GM23248 (cell line): ENCODE measurements at places on chromosomes 16 and 17. TPM values are rescaled to one million over a fixed set of nuclear protein-coding genes. Genes with fewer than 3 reads are reported as not detected.

SLC16A6 gene
- 0.13 and 0.32 TPM in 2 replicates for total RNA-seq

- no peaks in the 10 kb centered on the region for H3K36me3 ChIP-seq
- DNase-seq: no peak
- no peak overlapping the region for H3K27ac ChIP-seq
- no peak overlapping the region for H3K4me3 ChIP-seq
- peaks cover 2% of the 10 kb centered on the region; the same call in 1 of the 2 replicates for H3K4me1 ChIP-seq
Measured at GRCh38 chr16:754656-755055, 5.9 kb upstream of the MSLN start.

- peak within 1 kb of the TSS; percentile 78 for H3K4me3 ChIP-seq
- H3K27ac ChIP-seq: peak within 1 kb of the TSS; percentile 29; the same call in 1 of the 2 replicates
- DNase-seq: peak; percentile 85
- peaks cover 20% of the 10 kb centered on the region for H3K4me1 ChIP-seq
Measured at GRCh38 chr17:15944759-15945526, at the start of gene ADORA2B. Gene ADORA2B (plus strand): TSS chr17:15945130. CDS start chr17:15945249, 119 bp downstream.

DNA sequence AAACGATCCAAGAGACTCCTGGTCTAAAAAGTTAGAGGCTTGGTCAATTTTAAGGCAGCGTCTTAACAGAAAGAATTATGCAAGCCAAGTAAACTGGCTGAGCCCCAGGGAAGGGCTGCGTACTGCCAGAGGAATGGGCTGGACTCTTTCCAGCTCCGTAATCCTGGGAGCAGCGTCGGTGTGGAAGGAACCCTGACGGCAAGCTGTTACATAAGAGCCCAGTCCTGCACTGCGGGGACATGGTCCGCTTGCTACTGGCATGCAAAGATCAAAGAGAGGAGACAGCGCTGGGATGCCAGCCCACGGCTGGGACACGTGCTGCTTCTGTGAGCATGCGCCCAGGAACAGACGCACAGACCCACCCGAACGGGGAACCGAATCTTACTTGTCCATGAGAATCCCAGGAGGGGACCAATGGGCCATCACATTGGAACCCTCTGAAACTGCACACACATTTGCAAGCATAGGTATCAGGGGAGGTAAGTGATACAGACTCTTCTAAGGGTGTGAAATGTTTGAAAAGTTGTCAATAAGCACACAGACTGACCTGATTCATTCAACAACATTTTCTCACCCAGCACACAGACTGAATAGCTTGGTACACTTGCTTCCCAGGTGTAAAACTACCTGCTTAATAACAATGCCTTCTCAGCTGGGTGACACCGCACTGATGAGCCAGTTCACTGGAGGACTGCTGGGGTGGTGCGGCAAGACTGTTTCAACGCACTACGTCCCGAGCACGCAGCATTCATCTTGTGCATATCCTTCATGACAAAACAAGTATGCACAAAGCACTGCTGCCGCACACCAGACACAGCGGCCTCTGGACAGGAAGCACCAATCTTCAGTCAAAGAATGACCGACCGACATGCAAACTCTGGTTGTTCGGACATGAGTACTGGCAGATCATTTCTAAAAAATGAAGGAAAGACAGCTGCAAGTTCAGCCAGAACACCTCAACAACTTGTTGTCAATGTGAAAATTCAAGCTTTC lies 94.9 kb downstream of the ANKRD11 start:
- H3K27me3 ChIP-seq: no peaks in the 10 kb centered on the region
- H3K27ac ChIP-seq: peak overlapping the region; percentile 80
- DNase-seq: peak; percentile 97
- no peaks in the 10 kb centered on the region for H3K36me3 ChIP-seq
- H3K4me1 ChIP-seq: peaks cover 27% of the 10 kb centered on the region

- H3K36me3 ChIP-seq: peaks cover 86% of the 10 kb centered on the region
- H3K27me3 ChIP-seq: no peaks in the 10 kb centered on the region
- H3K4me3 ChIP-seq: no peak overlapping the region
- H3K27ac ChIP-seq: no peak overlapping the region
- DNase-seq: no peak
- no peaks in the 10 kb centered on the region for H3K4me1 ChIP-seq
Measured at GRCh38 chr17:8455665-8456209, 20.1 kb downstream of the NDEL1 start.

DNA sequence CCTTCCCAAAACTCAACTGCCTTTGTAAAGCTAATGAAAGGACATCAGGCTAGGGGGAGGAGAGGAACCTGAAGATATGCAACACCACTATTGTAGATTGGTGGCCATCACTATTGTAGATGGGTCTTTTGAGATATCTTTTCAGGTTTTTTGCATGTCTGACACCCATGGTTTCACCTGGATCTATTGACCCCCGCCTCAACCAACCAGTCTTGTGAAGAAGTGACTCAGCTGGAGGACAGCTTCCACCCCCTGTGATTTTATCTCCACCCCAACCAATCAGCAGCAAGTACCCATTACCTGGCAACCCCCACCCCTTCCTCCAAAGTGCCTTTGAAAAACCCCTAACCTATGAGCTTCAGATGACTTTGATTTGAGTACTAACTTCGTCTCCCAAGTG lies 382.6 kb upstream of the GOT2 start:
- H3K27me3 ChIP-seq: no peaks in the 10 kb centered on the region
- no peaks in the 10 kb centered on the region for H3K36me3 ChIP-seq
- no peak for DNase-seq
- H3K27ac ChIP-seq: no peak overlapping the region
- H3K4me3 ChIP-seq: no peak overlapping the region

DNA sequence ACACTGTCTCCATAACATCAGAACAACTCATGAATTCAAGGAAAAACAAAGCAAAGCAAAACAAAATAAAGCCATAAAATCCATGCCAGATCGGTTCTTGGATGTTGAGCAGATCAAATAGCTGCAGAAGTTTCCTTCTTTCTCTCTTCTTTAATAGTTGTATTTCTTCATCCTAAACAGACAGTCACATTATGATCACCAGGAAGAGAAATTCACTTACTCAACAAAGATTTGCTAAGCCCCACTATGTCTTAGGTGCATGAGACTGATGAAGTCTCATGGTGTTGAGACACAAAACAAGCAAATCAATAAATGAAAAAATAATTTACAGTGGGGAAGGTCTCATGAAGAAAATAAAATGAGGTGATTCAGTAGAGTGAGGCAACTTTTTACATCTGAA lies 72.8 kb downstream of the WIPI1 start:
- peak overlapping the region; percentile 98 for H3K27ac ChIP-seq
- H3K36me3 ChIP-seq: no peaks in the 10 kb centered on the region
- H3K4me1 ChIP-seq: peaks cover 45% of the 10 kb centered on the region

DNA sequence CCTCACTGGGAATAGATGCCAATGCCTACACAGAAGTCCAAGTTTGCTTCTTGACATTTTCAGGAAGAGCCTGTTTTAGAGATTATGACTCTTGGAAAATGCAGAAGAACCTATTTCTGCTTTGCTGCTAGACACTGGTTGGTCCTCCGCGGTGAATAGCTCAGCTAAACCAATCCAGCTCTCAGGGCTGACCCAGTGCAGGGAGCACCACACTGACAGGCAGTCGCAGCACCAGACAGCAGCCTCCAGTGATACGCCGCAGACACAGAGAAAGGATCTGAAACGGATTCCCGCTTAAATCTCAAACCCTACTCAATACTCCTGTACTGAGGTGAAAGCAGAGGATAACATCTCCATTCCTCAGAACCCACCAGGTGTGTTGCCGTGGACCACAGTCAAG lies 183.4 kb downstream of the ENGASE start:
- no peak overlapping the region for H3K4me3 ChIP-seq
- H3K4me1 ChIP-seq: no peaks in the 10 kb centered on the region
- DNase-seq: no peak
- no peaks in the 10 kb centered on the region for H3K36me3 ChIP-seq
- no peak overlapping the region for H3K27ac ChIP-seq

- peaks cover under 1% of the 10 kb centered on the region; the same call in 1 of the 2 replicates for H3K36me3 ChIP-seq
- H3K4me1 ChIP-seq: peaks cover 27% of the 10 kb centered on the region
- peak; percentile 32 for DNase-seq
- no peak overlapping the region for H3K4me3 ChIP-seq
- no peaks in the 10 kb centered on the region for H3K27me3 ChIP-seq
Measured at GRCh38 chr16:70579648-70580630, 56.3 kb downstream of the SF3B3 start.

DNA sequence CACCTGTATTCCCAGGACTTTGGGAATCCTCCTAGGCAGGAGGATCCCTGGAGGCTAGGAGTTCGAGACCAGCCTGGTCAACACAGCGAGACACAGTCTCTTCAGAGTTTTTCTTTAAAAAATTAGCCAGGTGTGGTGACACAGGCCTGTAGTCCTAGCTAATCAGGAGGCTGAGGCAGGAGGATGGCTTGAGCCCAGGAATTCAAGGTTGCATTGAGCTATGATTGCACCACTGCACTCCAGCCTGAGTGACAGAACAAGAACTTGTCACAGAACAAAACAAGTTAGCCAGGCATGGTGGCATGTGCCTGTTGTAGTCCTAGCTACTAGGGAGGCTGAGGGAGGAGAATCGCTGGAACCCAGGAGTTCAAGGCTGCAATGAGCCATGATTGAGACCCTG lies 24.8 kb downstream of the ANKRD40 start:
- H3K27ac ChIP-seq: no peak overlapping the region
- peaks cover 25% of the 10 kb centered on the region for H3K4me1 ChIP-seq
- DNase-seq: no peak
- H3K4me3 ChIP-seq: no peak overlapping the region

DNA sequence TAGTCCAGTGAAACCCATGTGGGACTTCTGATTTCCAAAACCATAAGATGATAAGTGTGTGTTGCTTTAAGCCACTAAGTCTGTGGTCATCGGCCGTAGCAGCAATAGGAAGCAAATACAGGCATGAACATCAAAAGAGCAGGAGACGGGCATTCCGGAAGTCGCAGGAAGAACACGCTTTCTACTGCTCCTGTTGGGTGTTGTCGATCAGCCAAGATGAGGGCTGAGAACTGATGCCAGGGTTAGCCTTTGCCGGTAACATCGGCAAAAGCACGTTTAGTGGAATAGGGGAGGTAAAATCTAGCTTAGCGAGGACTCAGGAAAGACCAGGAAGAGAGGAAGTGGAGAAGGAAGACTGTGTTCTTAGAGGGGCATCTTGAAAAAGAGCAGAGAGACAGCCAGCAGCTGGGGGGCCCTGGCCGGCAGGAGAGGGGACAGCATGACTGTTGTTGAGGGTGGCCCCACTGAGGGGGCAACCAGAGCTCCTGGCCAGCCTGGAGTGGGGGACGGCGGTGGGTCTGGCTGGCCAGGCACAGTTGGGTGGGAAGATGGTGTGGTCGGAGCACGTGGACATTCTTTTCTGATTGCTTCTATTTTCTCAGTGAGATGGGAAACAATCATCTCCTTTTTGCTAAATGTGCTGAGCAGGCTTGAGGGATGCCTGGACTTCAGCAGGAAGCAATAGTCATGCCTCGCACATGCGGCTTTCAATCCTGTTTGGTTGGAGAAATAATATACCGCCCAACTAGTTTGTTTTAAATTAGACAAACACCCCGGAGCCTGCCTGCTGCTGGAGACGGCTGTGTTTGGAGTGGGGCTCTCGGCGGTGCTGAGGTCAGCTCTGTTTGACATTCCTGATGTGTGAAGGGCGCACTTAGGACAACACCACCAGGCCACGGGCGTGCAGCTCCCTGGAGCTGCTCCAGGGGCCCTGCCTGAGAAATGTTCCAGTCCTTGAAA lies 109.9 kb downstream of the METRNL start:
- no peak overlapping the region for H3K4me3 ChIP-seq
- H3K27ac ChIP-seq: peak overlapping the region; percentile 88
- DNase-seq: peak; percentile 87
- no peaks in the 10 kb centered on the region for H3K36me3 ChIP-seq

DNA sequence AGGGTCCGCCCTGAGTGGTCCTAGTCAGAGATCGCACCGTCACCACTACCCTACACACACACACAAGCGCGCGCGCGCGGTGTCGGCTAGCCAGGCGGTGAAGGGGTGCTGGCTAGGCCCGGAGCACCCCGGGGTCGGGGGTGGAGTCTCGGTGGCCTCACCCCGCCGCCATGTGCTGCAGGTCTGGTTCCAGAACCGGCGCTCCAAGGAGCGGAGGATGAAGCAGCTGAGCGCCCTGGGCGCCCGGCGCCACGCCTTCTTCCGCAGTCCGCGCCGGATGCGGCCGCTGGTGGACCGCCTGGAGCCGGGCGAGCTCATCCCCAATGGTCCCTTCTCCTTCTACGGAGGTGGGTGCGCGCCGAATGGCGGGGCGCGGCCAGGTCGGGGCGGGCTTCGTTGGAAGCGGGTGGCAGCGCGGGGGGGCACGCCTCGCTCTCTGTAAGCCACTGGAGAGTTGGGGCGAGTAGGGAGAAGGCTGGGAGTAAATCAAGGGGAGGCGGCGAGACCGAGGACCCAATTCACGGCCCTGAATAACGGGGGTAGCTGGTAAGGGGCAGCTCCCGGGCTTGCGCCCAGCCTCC lies 4.8 kb downstream of the LHX1 start:
- H3K4me1 ChIP-seq: no peaks in the 10 kb centered on the region
- H3K27ac ChIP-seq: no peak overlapping the region
- DNase-seq: no peak
- H3K4me3 ChIP-seq: no peak overlapping the region
- no peaks in the 10 kb centered on the region for H3K36me3 ChIP-seq

- no peak overlapping the region for H3K4me3 ChIP-seq
- no peaks in the 10 kb centered on the region for H3K27me3 ChIP-seq
- DNase-seq: no peak
- no peaks in the 10 kb centered on the region for H3K36me3 ChIP-seq
- H3K4me1 ChIP-seq: no peaks in the 10 kb centered on the region
Measured at GRCh38 chr17:61366715-61367413, 32.8 kb upstream of the TBX2 start.

GRCh38 chr17:63464691-63465236 lies 12.1 kb upstream of the ACE start:
- H3K27me3 ChIP-seq: no peaks in the 10 kb centered on the region
- H3K4me1 ChIP-seq: peaks cover 23% of the 10 kb centered on the region
- DNase-seq: no peak
- no peaks in the 10 kb centered on the region for H3K36me3 ChIP-seq
- no peak overlapping the region for H3K27ac ChIP-seq
- no peak overlapping the region for H3K4me3 ChIP-seq

GRCh38 chr16:8989099-8989878 lies 25.6 kb upstream of the USP7 start:
- H3K27ac ChIP-seq: no peak overlapping the region
- no peaks in the 10 kb centered on the region for H3K4me1 ChIP-seq
- no peaks in the 10 kb centered on the region; the same call in 1 of the 2 replicates for H3K27me3 ChIP-seq

- H3K27ac ChIP-seq: no peak overlapping the region
- no peak overlapping the region for H3K4me3 ChIP-seq
- DNase-seq: no peak
Measured at GRCh38 chr17:7025245-7025644, 2.4 kb downstream of the BCL6B start.

WRAP53 gene
- 1.6 and 5.9 TPM in 2 replicates for total RNA-seq

DNA sequence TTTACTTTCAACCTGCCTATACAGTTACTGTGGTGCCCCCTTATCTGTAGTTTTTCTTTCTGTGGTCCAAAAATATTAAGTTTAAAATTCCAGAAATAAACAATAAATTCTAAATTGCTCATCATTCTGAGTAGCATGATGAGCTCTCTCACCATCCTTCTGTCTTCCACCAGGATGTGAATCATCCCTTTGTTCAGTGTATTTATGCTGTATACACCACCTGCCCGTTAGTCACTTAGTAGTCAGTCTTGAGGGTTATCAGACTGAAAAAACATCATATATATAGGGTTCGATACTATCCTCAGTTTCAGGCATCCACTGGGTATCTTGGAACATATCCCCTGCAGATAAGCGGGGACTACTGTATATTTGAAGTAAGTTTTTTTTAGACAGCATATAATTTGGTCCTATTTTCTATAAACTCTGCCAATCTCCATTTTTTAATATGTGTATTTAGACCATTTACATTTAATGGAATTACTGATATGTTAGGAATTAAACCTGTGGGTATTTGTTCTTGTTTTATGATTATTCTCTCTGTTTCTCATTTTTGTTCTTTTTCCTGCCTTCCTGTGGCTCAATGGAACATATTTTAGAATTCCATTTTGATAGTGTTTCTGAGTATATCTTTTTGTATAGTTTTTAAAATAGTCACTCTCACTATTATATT lies 31.0 kb downstream of the TBX21 start:
- no peaks in the 10 kb centered on the region; the same call in 1 of the 2 replicates for H3K27me3 ChIP-seq
- H3K36me3 ChIP-seq: no peaks in the 10 kb centered on the region
- H3K4me3 ChIP-seq: no peak overlapping the region

MAPT gene
- total RNA-seq: not detected in 2 replicates
